Right ventricle myocardium inferior (tissue), 1 donor: ENCODE measurements at places on chromosomes 5 and 9.

DNA sequence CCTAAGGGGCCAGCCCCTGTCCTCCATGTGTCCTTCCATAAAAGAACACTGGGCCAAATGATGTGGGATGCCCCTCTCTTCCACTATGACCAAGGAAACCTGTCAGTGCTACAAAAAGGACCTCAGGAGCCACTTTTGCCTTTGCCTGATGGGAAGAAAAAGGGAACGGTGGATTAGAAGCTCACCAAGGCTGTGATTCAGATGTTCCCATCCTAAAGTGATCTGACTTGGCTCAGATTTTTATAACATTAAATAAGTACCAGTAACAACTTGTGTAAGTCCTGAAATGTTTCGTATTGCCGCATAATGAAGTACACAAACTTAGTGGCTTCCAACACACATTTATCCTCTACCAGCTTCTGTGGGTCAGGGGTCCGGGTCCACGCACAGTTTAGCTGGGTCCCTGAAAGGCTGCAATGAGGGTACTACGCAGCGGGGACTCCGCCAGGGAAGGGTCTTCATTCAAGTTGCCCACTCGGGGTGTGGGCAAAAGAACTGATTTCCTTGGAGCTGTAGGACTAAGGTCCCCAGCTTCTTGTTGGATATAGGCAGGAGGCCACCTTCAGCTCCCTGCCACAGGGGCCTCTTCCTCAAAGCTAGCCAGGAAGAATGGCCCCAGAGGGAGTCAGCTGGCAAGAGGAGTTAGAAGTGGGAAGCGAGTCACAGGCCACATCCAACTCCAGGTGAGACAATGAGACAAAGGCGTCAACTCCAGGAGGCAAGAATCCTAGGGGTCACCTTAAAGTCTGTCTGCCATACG lies 60.4 kb downstream of the RAPGEF1 start:
- no peak for DNase-seq

GRCh38 chr9:68640421-68641089 lies 64.5 kb upstream of the PIP5K1B start:
- DNase-seq = no peak

GRCh38 chr9:134339183-134339806 lies 13.0 kb downstream of the RXRA start:
- DNase-seq = no peak

DNA sequence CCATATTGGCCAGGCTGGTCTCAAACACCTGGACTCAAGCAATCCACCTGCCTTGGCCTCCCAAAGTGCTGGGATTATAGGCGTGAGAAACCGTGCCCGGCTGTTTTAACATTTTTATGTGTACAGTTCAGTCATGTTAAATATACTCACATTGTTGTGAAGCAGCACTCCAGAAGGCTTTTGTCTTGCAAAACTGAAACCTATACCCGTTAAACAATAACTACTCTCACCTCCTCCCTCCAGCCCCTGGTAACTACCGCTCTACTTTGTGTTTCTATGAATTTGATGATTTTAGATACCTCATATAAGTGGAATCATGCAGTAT lies 23.1 kb upstream of the SHB start:
- DNase-seq = no peak

GRCh38 chr5:134902071-134902801 lies 2.7 kb upstream of the PCBD2 start:
- DNase-seq = no peak

DNA sequence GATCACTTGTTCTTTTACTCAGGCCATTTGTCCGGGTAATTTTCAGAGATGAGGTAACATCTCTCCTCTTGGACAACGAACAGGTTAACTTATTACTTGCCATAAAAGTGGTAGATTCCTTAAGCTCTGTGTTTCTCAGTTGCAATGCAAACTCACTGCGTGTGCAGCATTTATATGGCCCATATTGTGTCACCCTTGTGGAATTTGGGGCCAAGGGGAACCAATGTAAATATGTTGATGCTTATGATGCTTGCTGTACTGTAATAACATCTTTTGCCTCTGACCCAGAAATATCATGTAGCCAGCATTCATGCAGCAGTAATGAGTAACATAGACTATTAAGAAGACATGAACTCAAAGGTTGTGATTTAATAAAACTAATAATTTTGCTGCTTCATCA lies 175.8 kb downstream of the ADAMTS6 start:
- no peak for DNase-seq

DNA sequence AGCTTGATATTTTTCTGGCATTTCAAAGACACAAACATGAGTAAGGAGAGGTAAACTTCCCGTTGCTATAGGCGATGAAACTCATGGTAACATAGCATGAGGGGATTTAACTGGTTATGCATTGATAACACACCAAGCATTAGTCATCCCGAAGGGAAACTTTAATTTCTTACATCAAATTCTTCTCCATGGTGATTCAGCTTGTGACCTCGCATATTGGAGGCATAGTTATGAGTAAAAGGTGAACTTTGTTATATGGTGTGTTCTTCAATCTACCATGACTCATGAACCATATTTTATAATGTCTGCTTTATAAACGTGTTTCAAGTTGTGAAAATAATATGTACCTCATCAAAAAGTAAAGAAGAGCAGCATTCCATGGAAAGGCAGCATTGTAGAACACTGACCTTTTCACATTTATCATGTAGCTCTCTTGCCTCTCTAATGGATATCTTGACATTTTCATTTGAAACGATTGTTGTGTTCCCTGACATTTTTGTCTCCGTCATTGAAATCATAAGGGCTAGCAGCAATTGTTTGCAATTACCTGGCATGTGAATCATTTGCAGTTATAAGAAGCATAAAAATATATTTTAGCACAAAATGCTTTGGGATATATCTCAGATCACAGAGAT lies 491.8 kb downstream of the ANXA1 start:
- no peak for DNase-seq

DNA sequence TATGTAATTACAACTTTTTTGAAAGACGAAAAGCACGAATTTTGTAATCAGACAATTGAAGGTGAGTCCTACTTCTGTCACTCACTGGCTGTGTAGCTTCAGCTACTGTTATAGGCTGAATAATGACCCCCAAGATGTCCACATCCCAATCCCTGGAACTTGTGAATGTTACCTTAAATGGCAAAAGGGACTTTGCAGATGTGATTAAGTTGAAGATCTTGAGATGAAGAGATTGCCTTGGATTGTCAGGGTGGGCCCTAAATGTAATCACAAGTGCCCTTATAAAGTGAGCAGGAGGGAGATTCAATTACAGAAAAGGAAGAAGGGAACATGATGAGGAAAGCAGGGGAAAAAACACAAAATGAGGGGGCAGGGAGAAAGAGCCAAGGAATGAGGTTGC lies 326.2 kb upstream of the MSX2 start:
- DNase-seq = no peak

DNA sequence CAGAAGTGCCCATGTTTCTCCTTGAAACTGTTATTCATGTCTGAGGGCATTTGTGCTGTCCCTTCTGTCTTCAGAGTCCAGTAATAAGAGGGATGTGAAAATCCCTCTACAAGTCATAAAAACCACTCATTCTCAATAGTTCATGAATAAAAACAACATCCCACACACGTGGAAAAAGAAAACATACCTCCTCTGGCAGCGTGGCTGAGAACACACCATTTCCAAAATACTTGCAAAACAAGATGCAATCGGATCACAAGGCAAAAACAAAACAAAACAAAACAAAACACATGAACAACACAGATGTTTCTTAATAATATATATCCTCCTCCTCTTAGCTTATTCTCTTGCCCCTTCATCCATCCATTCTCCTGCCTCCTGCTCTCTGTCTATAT lies 71.0 kb upstream of the EQTN start:
- no peak for DNase-seq

DNA sequence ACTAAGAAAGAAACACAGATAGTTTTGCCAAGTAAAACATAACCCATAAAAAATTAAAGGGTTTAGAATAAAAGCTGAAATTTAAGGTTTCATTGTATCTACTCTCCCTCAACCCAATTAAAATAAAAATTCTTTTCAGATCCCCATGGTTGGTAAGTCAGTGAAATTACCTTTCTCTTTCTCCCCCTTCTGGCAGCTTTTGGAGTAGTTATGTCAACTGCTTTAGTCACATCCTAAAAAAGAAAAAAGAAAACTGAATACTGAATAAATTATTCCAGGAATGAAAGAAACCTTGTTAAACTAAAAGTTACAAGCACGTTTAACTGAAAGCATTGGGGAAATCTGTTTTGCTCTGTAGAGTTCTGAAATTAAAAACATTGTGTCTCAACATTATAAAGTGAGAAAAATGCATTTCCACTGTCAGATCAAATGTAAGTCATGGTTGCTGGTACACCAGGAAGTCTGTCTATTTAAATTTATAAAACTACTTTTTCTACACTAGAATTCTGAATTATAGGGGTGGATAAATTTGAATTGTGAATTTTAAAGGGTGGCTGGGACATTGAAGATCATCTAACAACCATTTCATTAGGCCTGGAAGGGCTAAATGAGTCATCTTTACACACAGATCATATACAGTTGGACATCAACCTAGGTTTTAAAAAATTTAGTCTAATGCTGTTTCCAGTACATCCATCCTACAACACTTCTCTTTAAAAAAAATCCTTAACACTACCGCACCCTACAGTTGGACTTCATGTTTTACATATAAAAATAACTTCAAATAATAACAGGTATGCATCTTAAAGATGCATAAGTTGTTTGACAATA lies 24.7 kb downstream of the PSIP1 start:
- no peak for DNase-seq

DNA sequence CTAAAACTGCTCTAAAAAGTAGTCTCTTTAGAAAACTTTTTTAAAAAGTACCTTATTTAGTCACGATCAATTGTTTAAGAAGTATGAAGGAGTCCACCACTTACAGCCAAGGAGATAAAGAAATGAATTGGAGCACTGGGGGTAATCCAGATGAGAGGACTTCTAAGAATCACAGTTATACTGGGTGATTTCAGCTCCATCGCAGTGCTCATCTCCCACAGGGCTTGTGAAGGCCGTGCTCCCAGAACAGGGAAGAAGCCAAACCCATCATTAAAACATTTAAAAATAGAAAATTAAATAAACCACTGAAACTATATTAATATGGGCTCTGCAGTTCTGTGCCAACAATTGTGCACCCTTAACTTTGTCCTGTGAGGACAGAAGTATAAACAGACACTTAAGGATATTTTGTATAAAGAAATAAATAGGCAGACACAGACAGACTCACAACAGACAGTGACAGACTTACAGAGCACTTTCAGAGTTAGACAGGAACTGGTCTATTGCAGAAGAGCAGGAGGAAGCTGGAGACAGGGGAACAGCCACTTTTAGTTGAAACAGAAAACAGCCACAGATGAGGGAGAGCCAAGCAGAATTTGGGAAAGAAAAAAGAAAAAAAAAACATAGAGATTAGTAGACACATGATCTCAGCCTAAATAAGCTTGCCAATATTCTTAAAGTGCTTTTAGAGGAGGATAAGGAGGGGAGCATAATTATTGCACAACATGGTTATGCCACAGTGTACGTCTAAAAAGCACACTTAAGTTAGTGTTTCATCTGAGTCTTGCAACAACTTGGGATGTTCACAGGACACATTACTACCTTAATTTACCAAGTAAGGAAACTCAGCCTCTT lies 81.8 kb downstream of the FBXO38 start:
- no peak for DNase-seq

DNA sequence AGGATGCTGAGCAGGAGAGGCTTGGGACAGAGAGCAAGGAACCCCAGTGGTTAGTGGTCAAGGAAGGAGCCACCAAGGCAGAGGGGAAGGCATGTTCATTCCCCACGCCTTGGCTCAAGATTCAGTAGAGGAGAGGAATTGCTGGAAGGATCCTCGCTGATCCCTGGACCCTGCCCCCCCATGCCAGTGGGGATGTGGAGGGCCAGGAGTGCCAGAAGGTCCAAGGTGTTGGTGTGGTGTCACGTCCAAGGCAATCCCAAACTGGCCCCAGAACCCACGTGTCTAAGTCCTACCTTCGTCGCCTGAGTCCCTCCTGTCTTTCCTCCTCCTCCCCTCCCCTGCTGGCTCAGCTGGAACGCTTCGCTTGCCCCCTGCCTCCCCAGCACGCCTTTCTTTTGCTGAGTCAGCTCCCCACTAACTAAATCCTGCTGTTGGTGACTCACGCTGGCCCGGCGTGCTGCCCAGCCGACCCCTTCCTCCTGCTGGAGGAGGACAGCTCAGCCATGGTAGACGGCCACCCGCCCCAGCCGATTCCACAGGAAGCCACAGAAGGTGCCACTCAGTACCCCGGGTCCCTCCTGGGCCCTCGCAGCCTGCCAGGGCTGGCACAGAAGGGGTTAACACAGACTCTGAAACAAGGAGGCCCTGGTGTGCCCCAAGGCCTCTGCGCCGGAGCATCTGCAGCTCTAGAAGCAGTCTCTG lies 37.6 kb upstream of the ORM1 start:
- DNase-seq = no peak

GRCh38 chr5:95878417-95879323 lies 56.1 kb upstream of the GLRX start:
- DNase-seq = no peak

GRCh38 chr5:78647351-78647818 lies 1.2 kb downstream of the LHFPL2 start:
- no peak for DNase-seq

DNA sequence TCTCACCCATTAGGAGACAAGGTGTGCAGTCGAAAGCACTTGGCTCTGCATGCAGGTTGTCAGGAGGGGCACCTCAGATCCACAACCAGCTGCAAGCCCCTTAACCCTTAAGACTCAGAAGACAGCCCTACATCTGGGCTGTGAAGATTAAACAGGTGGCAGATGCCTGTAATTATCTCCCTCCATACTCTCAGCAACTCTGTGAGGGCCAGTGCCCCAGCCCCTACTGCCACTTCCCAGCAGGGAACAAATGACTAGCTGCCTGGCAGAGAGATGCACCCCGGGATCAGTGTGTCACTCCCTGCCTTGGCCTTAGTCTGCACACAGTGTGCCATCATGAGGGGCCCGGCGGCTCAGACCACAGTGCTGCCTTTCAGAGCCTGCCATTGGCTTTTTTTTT lies 42.0 kb downstream of the CRB2 start:
- peak; percentile 56 for DNase-seq

- no peak for DNase-seq
These were observed 109.2 kb downstream of the ANXA2R start for GRCh38 chr5:42930934-42931333.

DNA sequence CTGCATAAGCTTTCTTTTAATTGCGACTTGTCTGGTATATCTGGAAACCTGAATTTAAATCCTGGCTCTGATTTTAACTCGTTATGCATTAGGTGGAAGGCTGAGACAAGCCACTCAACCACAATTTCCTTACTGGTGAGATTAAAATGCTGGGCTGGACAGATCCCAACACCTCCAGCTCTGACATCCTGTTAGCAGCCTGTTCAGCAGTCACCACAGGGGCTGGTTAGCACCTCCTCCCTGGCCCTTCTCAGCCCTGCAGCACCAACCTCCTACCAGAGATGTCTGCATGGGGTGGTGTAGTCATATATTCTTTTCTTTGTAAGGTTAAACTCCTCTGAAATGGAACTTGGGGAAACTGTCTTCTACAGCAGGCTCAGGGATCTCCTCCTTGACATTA lies 156.5 kb upstream of the NFIL3 start:
- no peak for DNase-seq

DNA sequence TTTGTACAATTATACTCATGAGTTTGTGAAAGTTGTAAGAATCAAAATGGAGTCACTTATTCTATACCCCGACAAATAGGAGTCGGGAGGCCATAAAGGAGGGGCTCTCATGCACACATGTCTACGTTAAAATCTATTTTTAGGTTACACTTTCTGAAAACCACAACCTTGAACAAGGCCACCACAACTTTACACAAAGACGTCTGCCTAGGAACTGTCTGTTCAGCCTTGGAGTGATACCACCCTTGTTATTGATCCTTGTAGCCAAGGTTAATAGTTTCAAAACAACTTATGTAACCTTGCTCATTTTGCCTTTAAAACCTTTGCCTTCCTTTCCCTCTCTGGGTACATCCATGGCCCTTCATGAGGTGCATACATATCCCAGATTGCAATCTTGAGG lies 4.1 kb upstream of the NDFIP1 start:
- DNase-seq = no peak
